CD14-positive monocyte (primary cell): ENCODE measurements at places on chromosomes 12 and 14.
A peak's percentile ranks its signal among the peaks of the same experiment; 100 is the strongest.

- DNase-seq: no peak
Measured at GRCh38 chr12:85016413-85016812, 19.7 kb downstream of the TSPAN19 start.

DNA sequence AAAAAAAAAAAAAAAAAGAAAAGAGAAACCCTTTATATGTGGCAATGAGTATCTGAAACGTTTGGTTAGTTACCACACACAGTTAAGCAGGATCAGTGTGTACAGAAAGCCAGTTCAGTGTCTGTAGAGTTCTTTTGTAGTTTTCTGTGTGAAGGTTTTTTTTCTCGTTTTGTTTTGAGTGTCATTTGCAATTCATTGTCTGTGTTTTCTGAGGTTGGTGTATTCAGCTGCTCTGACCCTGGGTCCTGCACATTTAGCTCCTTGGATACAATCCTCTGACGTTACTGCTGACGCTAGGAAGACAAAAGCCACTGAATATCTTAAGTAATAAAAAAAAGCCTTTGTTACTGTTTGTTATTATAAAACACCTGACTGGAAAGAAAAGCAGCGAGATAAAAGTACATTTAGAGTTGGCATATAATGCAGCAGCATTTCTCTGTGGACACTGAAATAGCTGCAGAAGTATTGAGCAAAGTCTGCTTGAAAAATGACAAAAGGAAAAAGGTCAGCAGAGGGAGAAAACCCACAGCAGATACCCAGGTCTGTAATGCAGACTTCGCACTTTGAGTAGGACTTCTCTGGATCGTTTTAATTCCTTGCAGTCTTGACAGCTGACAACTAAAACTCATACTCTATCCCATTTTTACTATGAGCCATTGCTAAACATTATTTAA, 89.0 kb downstream of the POLR3B start:
- DNase-seq: no peak

GRCh38 chr14:29814156-29815015, 113.3 kb downstream of the PRKD1 start:
- no peak for DNase-seq

DNA sequence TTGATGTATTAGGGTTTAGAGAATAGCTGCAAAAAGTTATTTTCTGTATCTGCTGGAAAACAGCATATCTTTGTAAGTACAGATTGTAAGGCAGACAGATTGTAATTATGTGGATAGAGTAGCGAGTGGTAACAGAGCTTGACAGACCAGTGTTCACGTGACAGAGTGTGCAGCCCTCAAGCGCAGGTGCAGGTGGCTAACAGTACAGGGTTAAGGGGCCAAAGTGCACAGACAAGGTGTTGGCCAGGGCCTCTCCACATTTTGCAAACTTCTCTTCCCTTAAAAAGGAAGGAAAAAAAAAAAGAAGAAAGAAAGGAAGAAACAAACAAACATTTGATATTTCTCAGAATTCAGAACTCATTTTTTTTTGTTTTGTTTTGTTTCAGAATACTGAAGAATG, 25.2 kb upstream of the KLHL42 start:
- DNase-seq: no peak

DNA sequence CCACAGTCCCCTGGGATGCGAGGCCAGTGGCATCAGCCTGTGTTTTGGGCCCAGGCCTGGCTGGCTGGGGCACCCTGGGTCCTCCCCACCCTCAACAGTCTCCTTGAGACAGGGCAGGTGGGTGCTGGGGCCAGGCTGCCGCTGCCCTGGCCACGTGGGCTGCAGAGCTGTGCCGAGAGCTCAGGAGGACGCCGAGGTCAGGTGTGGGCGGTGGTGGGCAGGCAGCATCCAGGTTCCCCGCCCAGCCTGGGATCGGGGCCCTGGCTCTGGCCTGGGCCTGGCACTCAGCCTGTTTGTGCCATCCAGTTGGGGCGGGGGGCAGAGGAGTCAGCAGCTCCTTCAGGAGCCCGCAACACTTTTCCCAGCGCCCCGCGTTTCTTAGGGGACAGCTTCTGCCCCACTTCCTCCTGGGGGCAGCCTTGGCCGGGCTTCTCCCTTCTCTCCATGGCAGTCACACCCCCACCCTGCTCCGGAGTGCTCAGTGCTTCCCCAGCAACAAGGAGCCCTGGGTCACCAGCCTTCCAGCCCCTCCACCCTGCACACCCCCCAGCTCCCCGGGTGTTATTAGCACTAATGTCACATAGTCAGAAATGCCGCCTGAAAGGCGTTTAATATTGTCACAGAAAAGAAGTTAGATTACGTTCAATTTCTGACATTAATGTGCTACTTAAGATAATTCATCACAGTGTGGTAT, 30.8 kb downstream of the KIF26A start:
- DNase-seq: no peak

- DNase-seq: peak; percentile 37
Measured at GRCh38 chr12:75488553-75488952, 8.0 kb downstream of the GLIPR1 start.

- DNase-seq: no peak
Measured at GRCh38 chr14:45065956-45066355, 18.0 kb upstream of the PRPF39 start.

- no peak for DNase-seq
Measured at GRCh38 chr12:47249719-47250357, 170.1 kb upstream of the AMIGO2 start.

DNA sequence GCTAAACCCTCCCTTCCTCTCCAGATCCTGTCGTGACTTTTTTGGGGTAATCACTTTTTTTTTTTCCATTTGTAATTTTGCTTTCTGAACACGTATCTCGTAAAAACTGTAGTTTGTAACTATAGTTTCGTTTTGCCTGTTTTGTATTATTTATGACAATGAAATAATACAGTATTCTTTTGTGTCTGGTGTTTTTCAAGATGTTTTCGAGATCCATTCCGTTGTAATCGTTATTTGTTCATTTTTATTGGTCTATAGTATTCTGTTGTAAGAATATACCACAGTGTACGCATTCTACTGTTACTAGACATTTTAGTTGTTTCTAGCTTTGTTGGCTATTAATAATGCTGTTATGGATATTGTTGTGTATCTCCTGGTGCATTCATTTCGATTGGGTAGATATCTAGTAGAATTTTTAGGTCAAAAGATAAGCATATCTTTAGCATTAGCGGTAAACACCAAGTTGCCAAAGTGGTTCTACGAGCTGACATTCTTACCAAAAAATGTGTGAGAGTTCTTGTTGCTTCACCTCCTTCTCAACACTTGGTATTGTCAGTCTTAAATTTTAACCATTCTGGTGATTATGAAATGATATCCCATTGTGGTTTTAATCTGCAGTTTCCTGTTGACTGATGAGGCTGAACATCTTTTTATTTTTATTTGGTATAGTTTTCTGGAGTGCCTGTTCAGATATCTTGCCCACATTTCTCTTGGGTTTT, 92.3 kb upstream of the EVL start:
- no peak for DNase-seq

DNA sequence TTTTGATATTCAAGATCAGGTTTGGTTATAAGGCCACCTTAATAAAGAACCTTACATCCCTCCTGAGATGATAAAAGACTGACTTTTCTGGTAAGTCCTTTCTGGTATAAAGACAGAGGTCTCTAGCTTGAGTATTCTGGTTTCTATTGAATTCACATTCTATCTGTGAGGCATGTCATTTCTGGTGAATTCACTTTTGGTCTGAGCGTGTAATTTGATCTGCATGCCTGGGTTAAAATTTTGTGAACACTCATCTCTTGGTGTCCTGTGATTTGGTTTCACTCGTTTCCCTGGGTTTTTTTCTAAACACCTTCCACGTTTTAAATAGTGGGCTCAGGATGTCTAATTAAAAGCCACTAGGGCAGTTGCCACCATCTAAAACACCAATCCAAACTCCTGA, 12.2 kb downstream of the EIF5 start:
- no peak for DNase-seq

GRCh38 chr12:99099786-99100185, 454.7 kb downstream of the APAF1 start:
- DNase-seq: no peak

GRCh38 chr12:112887550-112887949, 19.2 kb upstream of the OAS1 start:
- peak; percentile 78 for DNase-seq

DNA sequence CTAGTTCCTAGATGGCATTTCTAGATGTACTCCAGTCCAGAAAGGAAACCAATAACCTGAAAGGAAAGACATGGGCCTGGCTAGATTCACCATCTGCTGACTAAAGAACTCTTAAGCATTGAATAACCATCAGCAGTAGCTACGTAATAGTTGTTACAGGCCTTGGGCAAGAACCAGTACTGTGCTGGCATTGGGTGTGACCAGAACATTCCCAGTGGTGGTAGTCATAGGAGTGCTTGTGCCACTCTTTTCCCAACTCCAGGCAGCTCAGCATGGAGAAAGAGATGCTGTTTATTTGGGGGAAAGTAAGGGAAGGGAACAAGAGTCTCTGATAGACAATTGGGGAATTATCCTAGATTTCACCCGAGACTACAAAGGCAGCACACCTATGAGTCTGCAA, 333.3 kb downstream of the SLC16A7 start:
- DNase-seq: no peak

GRCh38 chr14:59199205-59199604, 10.7 kb downstream of the DAAM1 start:
- no peak for DNase-seq

GRCh38 chr12:12017135-12017581, 53.6 kb upstream of the BCL2L14 start:
- no peak for DNase-seq

DNA sequence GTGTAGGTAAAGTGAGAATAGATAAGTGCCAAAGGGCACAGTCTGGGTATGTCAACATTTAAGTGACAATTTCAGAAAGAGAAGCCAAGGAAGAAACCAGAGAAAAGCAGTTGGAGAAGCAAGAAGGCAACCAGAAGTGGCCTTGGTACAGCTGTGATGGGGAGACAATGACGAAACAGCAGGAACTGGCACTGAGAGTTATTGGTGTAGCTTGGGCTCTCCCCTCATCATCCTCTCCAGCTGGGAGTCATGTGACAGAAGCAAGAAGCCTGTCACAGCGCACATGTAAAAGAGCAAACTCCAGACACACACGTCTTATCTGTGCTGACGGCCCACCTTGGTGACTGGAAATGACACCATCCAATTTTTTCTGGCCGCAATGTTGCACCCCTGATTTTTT, 203.3 kb upstream of the NUDT4 start:
- no peak for DNase-seq

DNA sequence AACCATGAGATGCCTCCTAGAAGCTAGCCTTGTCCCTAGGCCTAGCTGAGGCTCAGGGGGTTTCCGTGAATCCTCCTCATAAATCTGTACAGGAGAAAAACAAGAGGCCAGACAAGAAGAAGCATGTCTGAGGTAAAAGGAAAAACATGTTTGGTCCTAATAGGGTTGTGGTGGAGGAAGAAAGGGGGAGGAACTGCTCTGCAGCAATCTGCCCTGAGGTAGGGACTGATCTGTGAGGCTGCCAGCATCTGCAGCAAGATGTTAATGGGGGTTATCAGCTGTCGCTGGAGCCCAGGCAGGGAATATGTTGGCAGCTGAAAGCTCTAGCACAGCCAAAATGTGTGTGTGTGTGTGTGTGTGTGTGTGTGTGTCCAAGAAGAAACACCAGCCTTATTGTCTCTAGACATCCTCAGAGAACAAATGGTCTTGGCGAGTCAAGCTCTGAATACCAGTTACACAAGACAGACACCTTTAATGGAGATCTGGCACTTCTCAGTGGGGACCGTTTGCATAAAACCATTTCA, 218.5 kb downstream of the NUAK1 start:
- DNase-seq: no peak
